GM04504 (cell line): ENCODE measurements at places on chromosomes 1 and 21.

GRCh38 chr1:6271006-6271405, 10.1 kb upstream of the GPR153 start:
- DNase-seq = no peak

- no peak for DNase-seq
Measured at GRCh38 chr1:45493116-45493697, 2.2 kb upstream of the TESK2 start.

DNA sequence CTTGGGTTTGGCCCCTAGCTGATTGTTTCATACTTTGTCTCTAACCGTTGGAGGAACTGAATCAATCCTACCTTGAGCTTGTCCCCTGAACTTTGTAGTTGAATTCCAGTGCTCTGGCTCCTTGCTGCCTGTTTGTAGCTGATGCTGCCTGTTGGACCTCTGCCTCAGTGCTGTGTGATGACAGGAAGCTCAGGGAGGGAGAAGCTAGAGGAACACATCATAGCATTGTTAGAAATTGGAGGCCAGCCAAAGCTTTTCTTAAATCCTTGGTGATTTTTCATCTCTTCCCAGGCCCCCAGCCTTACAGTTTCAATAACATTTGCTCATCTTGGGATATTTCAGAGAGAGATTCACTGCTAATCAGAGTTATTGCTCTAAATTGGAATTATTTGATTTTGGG, 34.0 kb downstream of the MACF1 start:
- peak; percentile 38 for DNase-seq

GRCh38 chr1:147567594-147568381, 26.5 kb downstream of the BCL9 start:
- DNase-seq = no peak

- peak; percentile 53 for DNase-seq
Measured at GRCh38 chr1:240691909-240692705, 80.2 kb upstream of the GREM2 start.

GRCh38 chr1:228753786-228754360, 18.6 kb downstream of the RHOU start:
- DNase-seq = no peak

GRCh38 chr1:37342736-37343135, 131.6 kb upstream of the ZC3H12A start:
- DNase-seq = no peak

DNA sequence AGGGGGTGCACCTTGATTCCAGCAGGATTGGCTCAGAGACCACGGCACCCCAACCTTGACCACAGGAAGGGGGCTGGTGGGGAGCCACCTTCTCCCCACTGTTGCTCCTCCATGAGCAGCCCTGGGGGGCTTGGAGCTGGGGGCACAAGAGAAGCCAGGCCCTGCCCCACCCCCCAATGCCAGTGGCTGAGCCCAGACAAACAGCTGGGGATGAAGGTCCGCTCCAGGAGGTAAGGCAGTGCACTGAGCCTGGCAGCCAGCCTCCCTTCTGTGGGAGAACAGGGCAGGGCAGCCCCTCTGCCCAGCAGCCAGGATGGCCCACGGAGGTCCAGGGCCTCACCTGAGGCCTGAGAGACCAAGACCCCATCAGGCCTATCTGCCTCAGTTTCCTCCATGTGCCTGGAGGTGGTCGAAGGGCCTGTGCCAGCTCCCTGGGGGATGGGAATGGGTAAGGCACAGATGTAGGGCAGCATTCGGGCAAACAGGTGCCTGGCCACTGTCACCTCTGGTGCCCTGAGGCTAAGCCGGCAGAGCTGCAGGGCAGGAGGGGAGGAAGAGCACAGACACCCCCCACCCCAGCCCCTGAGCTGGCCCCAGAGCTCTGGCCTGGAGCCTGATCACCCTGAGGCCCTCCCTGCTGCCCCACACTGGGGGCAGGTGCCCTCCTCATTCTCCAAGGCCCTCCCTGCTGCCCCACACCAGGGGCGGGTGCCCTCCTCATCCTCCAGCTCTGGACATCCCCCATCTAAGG, 7.1 kb downstream of the ITGB2 start:
- no peak for DNase-seq

DNA sequence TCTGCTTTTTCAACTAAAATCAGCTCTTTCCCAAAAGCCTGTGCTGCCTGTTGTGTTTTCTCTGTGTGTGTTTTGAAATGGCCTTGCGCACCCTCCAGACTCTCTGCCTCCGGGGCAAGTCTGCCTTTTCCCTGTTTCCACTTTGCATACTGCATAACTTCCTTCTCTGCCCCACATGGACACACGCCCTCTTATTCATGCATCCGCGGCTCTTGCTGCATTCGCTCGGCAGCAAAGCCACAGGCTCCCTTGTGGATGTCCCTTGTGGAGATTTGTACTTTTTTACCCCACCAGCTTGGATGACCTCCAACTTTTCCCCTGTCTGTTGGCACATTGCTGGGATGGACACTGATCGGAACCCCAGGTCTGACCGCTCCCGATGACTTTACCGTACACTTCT, 147.6 kb downstream of the ADSS2 start:
- no peak for DNase-seq

DNA sequence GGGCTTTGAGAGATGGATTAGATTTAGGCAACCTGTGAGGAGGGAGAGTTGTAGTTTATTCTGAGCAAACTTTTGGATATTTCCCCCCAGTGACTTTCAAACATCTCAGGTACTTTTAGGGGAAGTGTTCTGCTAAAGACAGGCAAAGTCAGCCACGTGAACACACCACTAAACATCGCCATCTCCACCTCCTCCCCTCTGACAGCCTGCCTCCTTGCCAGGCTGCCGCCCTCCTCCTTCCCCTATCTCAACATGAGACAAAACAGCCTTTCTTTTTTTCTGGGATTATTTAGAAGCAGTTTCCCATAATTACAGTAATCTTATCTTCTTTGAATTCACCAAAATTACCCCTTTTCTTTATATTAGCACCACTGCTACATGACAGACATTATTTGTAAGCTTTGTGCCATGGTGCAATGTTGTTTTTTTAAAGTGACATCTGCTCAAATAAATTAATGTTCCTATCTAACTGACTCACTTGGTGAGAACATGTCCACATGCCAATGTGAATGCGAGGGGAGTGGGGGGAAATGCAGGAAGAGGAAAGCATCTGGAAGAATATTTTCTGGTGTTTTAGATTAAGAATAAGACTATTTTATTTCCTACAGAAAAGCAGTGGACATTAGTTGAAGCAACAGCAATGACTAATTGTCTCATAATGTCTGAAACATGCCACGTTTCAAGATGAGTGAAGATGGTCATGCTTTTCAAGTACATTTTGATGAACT, 147.8 kb upstream of the ATP1B1 start:
- DNase-seq = no peak

DNA sequence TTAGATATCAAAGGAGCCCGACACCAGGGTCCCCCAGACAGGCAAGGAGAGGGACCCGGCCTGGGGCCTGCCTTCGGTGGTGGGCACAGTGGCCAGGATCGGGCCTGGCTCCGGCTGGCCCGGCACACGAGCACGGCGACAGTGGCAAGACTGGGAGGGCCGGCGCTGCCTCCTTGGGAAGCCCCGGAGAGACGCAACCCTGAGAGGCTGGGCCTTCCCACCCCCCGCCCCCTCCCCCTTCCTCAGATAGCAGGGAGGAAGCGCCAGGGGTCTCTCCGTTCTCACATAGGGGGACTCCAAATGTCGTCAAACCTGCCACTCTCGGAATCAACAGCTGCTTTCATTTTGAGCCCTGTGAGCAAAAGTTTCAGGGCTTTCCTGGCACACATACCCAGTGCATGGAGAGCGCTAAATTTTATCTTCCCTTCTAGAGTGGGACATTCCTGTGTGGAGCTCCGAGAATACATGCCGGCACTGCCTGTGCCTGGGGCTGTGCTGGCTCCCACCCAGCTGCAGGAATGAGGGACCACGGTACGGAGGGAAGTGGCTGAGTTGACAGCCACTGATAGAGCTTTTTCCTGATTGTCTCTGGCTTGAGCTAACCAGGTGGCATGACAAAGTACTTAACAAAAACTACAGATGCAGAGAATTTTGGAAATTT, 62.4 kb downstream of the CD247 start:
- DNase-seq = no peak

DNA sequence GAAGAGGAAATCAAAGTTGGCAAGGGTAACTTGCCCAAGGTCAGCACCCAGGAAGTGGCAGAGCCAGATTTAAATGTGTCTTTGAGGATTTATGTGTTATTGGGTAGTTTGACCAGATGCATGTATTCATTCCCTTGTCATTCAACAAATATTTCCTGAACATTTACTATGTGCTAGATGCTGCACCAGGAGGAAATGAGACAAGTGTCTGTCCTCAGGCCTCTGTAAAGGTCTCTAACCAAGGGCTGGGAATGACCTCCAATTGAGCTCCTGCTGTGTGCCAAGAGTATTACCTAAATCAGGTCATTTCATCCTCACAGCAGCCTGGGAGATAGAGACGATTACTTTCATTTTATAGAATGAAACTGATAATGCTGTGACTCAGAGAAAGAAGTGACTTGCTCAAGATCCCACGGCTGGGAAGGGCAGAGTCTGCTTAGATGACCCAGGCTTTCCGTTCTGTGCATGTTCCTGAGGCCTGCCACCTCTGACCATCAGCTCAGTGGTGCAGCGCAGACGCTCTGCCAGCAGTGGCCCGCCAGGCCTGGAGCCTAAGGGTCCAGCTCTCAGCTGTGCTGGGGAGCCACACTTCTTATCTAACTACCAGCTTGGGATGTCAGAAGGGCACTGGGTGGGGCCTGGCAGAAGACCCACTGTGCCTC, 3.5 kb upstream of the TTC22 start:
- DNase-seq = no peak

DNA sequence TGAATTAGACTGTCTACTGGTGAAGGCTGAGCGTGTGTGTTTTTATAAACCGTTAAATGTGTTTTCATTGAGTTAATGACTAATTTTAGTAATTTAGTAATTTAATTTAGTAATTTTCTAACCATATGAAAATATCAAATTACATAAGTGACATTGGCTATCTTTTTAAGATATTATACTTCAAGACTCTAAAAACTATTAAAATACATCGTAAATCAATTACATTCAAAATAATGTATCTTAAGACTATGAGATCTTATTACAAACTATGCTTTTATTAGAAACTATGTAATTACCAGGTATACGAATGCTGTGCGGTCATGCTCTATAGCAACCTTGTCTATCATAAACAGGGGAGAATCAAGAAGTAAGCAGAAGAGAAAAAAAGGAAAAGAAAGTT, 21.6 kb downstream of the MAP3K21 start:
- no peak for DNase-seq

GRCh38 chr1:208221291-208221622, 22.9 kb downstream of the PLXNA2 start:
- DNase-seq = no peak

- DNase-seq = no peak
Measured at GRCh38 chr1:56547977-56548376, 31.4 kb downstream of the PLPP3 start.

- DNase-seq = no peak
Measured at GRCh38 chr1:5994713-5995621, 2.7 kb upstream of the NPHP4 start.

DNA sequence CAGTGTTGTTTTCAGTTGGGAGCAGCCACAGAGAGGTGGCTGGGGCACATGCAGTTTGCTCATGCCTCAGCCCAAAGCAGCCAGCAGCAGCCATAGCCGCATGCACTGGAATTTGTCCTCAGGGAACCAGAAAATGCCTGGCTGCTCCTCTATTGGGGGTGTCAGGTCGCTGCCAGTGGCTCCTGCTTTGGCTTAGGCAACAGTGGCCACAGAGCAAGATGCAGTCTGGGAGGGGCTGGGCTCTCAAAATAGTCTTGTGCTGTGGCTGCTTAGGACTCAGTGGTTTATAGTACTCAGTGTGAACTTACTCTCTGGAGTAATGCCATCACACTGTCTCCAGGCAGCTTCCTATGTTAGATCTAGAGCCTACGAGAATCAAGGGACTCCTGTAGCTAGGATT, 25.0 kb downstream of the CD55 start:
- no peak for DNase-seq

GRCh38 chr1:221739018-221739676, 2.7 kb downstream of the DUSP10 start:
- no peak for DNase-seq

GRCh38 chr1:12085643-12086260, 22.6 kb downstream of the TNFRSF8 start:
- no peak for DNase-seq

- no peak for DNase-seq
Measured at GRCh38 chr1:159900086-159900680, at the start of gene CFAP45. Gene CFAP45 (minus strand): TSS chr1:159900165. CDS start chr1:159900098, 67 bp downstream.

GRCh38 chr21:31710586-31710985, 21.3 kb downstream of the SCAF4 start:
- peak; percentile 47 for DNase-seq

DNA sequence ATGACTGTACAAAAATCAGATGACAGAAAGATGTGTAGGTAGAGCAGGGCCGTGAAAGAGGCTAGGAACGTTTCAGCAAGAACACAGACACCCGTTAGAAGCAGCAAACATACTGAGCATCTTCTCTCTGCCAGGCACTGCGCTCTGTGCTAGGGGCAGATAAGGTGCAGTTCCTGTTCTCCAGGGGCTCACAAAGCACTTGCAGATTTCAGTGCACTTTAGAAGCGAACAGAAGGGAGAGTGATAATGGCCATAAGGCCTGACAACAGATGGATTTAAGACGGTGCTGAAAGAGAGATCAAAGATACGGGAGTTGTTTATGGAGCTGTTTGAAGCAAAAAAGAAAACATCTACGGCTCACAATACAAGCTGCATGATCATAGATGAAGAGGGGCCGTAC, 200.3 kb upstream of the FOXD3 start:
- no peak for DNase-seq

GRCh38 chr1:228748431-228748830, 13.2 kb downstream of the RHOU start:
- no peak for DNase-seq

DNA sequence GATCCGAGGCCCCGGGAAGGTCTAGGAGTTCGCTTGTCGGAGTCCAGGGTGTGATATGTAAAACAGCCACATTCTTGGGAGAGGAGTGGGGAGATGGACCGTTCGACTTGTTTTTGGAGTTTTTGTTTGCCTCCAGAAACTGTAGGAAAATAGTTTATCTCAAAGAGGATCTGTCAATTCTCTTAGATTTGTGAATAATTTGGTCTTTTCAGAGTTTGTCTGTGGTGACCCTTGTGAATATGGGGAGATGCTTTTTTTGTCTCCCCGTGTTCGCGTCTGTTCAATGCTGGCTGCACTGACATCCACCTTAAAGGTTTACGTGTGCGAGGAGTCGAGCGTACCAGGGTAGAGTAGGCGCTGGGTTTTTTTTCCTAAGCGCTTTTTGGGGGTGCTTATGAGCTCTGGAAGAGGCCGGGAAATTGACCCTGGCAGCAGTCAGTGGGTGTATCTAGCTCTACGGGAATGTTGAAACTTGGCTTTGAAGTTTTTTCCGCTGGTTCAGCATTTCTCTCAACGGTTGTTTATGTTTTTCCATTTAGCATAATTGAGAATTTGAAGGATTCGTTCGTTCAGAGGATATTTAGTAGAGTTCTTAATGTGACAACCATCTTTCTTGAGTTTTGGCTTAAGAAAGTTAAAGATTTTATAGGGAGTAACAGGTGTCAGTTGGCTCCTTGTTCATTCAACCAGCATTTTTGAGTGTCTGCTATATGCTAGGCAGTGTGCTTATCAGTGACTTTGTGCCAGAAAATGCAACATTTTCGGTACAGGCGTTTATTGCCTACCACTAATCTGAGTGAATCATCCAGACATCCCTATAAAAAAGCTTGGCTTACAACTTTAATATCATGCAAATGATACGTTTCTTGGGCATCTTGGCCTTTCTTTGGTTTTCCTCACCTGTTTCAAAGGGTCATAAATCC, 1.2 kb downstream of the SZRD1 start:
- no peak for DNase-seq

GRCh38 chr1:80924290-80924689, 876.4 kb upstream of the ADGRL2 start:
- DNase-seq = no peak
